ENCODE measurements at places on chromosomes 4 and X.

- DNase-seq = no peak
These were observed 332.4 kb downstream of the PCDH7 start for GRCh38 chr4:31052519-31052918.

GRCh38 chrX:7116081-7116480, 31.4 kb upstream of the STS start:
- no peak for DNase-seq

GRCh38 chr4:126306152-126306869, 991.6 kb downstream of the FAT4 start:
- DNase-seq = no peak

- no peak for DNase-seq
These were observed 23.4 kb downstream of the ELF2 start for GRCh38 chr4:139153411-139154133.

DNA sequence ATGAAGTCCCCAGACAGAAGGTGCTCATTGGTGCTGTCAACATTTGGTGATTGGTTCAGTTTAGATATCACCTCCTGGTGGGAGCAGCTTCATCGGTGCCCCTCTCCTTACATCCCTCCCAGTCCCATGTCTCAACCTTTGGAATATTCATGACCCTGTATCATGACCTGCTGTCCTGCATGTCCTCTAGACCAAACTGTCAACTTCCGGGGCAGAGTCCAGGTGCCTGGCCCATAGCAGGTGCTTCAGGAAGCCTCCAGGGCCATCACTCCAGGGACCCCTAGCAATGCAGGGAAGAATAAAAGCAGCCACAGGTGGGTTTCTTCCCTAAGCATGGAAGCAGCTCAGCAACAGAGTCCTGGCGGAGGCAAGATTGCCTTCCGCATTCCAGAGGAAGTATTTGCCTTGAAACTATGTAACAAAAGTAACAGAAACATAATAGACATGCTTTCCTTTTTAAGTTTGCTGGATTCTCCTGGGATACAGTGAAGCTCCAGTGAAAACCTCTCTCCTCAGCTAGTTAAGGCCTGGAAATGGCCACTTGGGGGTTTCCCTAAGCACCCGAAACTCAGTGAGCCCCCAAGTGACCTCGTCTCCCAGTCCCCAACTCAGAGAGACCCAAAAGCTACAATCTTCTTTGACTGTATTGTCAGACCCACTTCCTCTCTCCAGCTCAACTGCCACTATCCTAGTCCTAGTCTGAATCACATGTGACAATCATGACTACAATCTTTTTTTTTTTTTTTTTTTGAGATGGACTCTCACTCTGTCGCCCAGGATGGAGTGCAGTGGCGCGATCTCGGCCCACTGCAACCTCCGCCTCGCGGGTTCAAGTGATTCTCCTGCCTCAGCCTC, 1.3 kb upstream of the ATP6AP1 start:
- no peak for DNase-seq

GRCh38 chr4:100483796-100484195, 34.0 kb downstream of the EMCN start:
- no peak for DNase-seq

GRCh38 chrX:48983081-48983480, 11.4 kb upstream of the KCND1 start:
- no peak for DNase-seq

DNA sequence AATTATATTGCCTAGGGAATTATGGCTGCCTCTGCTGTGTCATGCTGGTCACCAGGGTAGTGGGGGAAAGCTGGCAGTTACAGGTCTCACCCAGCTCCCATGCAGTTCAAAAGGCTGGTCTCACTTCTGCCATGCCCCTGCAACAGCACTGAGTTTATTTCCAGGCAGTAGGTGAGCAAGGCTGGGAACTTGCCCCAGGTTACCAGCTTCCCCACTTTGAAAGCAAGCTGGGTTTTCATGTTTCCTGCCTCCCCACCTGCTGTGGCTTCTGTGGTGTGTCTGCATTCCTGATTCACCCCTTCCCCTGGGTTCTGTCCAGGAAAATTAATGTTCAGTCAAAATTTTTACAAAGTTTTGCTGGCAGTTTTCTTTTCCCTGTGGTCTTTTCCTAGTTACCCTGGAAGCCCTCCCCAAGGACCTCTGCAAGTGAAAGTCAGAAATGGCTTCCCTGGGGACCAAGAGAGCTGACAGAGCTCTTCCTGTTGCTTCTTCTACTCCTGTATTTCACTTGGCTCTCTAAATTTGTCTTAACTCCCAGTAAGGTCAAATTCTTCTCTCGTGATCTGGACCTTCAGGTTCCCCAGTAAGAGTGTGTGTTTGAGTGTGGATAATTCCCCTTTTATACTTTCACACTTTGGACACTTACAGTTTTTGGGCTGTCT, 58.5 kb upstream of the AGTR2 start:
- no peak for DNase-seq

DNA sequence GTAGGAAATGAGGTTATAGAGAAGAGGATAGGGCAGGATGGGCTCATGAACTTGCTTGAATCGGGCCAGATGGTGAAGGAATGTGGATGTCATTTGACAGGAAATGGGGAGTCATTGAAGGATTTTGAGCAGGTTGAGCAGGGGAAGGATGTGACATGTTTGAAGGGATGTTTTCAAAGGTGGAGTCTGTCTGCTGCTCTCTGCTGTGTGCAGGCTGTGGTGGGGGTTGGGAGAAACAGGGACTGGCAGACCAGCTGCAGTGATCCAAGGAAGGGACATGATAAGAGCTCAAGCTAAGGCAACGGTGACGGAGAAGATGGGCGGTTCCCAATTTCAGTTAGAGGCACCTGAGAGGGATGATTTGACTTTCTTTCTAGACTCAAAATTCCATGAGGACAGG, 14.0 kb upstream of the XPNPEP2 start:
- no peak for DNase-seq

- no peak for DNase-seq
These were observed 60.7 kb downstream of the SPATA4 start for GRCh38 chr4:176134670-176135069.

GRCh38 chrX:119067023-119067739, 5.6 kb upstream of the CT47C1 start:
- DNase-seq = peak; percentile 11

DNA sequence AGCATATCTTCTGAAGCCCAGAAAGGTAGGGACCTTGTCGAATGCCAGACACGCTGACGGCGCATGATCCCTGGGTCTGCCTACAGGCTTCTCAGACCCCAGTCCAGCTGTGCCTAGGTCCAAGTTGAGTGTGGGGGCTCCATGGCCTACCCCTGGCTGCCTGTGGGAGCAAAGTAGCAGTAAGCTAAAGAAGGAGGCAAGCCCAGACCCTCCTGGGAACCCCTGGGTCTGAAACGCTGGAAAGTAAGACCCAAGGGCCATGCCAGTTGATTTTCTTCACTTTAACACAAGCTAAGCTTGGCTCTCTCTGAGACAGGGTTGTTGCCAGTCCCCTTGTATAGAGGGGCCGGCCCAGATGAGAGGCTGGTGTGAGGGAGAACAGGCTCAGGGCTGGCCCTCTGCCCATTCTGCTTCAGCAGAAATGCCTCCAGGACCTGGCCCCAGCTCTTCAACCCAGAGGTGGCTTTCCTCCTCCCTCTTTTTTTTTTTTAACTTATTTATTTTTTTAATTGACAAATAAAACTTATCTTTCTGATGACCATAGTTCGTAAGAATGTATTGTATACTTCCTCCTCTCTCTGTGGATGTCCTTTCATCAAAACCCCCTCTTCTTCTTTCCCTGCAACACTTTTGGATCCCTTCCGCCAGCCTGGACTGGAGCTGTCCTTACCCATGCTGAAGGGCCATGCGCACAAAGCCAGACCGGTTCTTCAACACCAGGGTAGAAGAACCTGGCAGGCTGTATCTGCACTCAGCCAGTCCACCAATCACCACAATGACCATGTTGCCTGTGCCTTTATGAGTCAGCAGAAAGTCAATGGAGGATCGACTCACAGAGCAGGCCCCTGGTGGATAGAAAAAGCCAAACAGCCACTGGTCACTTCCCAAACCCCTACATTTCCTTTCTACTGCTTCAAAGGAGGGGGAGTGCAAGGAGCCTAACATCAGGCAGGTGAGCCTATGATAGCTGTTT, 7.1 kb downstream of the AWAT2 start:
- no peak for DNase-seq

GRCh38 chr4:106273831-106274230, 42.2 kb downstream of the TBCK start:
- DNase-seq = no peak

DNA sequence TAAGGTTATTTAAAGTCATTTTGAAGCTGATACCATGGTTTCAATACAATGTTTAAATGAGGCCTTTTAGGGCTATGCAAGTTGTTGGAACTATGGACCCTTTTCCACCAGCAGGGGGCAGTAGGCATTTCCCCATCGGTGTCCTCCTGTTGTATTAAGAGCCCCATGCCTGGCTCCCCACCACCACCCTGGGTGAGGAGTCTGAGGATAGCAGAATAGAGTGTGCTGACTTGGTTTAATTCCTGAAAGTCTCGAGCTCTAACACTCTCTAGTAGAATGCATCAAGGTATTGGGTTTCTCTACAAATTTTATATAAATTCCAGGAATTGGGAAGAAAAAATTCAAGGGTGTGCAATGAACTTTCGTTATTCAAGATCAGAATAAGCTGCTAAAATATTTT, 234.8 kb upstream of the JADE1 start:
- peak; percentile 33 for DNase-seq

GRCh38 chr4:16213121-16213520, 13.2 kb downstream of the TAPT1 start:
- DNase-seq = no peak

- DNase-seq = no peak
These were observed 49.7 kb upstream of the ELOVL6 start for GRCh38 chr4:110248100-110248499.

GRCh38 chr4:99665983-99666382, 8.4 kb upstream of the C4orf54 start:
- DNase-seq = no peak

DNA sequence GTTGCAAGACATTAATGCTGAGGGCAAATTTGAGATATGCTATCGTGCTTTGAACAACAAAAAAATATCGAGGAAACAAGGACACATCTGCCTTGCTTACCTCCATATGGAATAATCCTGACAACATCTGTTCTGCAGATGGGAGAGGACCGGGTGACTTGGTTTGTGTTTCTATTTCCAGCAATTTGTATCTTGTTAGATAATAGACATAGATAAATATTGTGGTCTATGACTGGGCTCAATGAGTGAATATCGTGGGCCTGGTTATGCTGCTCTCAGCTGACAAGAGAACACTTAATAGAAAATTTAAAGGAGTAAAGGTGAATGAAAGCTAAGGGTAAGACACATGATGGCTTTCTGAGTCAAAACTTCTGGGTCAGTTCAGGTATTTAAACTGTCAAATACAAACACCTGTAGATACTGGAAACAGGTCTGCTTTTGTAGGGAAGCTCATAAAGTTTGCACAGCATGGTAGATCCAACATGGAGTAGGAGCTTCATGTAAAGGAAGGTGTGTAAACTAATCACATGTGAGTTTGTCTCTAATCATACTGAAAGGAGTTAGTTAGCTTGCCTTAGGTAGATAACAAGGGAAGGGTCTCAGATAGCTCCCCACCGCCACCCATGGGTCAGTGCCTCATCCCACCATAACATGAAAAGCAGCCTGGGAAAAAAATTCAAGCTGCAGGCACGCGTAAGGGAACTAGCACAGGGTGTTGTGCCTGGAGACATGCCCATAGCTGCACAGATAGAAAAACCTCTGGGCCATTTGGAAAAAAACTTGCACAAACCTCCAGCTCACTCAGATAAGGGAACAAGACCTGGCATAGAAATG, 904.1 kb upstream of the EPHA5 start:
- no peak for DNase-seq

- DNase-seq = no peak
These were observed 52.8 kb upstream of the CCDC149 start for GRCh38 chr4:24965627-24966026.

GRCh38 chr4:181745933-181746625, 497.1 kb upstream of the TENM3 start:
- DNase-seq = no peak

GRCh38 chr4:124431653-124432192, 280.8 kb downstream of the ANKRD50 start:
- no peak for DNase-seq

GRCh38 chr4:99091216-99091575, 2.6 kb upstream of the ADH5 start:
- no peak for DNase-seq

- no peak for DNase-seq
These were observed 37.9 kb upstream of the FAT4 start for GRCh38 chr4:125276811-125277210.

GRCh38 chr4:86549163-86549788, 44.8 kb upstream of the PTPN13 start:
- DNase-seq = no peak

GRCh38 chr4:160877087-160877790, 1286.6 kb downstream of the FSTL5 start:
- no peak for DNase-seq

GRCh38 chrX:104284507-104284906, 29.8 kb upstream of the ESX1 start:
- DNase-seq = no peak

GRCh38 chr4:109174224-109174953, 128.1 kb downstream of the COL25A1 start:
- no peak for DNase-seq

DNA sequence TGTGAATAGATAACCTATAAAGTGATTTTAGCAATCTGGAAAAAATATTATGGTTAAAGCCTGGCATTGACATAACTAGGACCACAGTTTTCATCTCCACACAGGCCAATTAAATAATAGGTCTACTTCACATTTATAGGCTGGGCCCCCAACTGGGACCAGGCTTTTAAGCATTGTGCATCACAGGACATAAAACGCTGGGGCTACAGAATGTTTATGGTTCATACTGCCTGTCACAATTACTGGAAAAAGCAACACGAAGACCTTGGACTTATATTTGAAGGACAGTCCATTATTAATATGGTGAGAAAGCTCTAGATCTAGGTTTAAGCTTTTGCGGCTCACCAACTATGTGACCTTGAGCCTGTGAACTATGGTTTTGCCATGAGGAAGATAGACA, 94.2 kb downstream of the MFAP3L start:
- no peak for DNase-seq

Data from stimulated activated CD4-positive, alpha-beta T cell treated with anti-CD3 and anti-CD28 coated beads, Interleukin-1b, Interleukin-23, amount 100 ng/mL, for 1 hour (primary cell).